ENCODE measurements at places on chromosomes 2 and 18. TPM values are rescaled to one million over a fixed set of nuclear protein-coding genes. Genes with fewer than 3 reads are reported as not detected.

- peak; percentile 81 for DNase-seq
Measured at GRCh38 chr2:105789745-105790460, 45.2 kb downstream of the NCK2 start.

DNA sequence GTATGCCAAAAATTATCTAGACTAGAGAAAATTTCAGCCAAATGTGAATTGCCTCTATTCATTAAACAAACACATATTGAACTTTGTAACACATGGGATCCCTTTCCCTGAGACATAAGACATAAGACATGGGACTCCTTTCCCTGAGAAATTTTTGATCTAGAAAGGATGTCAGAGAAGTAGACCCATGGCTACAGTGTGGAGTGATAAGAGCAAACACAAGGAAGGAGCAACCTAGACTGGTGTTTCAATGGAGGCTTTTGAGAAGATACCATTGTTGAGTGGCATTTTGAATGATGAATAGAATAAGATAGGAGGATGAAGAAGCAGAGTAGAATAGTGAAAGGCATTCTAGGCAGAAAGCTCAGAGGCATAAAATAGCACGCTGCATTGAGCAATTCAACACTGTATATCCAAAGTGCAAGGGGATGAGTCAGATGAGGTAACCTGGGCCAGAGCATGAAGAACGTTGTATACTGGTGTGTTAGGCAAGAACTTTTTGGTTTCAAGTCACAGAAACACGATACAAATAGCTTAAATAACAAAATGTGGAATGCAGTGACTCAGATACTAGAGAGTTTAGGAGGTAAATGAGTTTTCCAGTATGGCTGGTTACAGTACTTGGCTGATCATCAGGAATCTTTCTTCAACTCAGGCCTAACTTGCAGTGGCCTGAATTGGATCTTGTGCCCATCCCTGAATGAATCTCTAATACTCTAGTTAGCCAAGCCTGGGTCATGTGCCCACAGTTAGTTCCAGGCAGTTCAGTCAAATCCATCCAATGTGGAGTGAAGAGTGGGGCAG is 129.8 kb upstream of the TANK start:
- DNase-seq: peak; percentile 98

- DNase-seq: no peak
Measured at GRCh38 chr18:68772268-68772667, 25.6 kb upstream of the CCDC102B start.

DNA sequence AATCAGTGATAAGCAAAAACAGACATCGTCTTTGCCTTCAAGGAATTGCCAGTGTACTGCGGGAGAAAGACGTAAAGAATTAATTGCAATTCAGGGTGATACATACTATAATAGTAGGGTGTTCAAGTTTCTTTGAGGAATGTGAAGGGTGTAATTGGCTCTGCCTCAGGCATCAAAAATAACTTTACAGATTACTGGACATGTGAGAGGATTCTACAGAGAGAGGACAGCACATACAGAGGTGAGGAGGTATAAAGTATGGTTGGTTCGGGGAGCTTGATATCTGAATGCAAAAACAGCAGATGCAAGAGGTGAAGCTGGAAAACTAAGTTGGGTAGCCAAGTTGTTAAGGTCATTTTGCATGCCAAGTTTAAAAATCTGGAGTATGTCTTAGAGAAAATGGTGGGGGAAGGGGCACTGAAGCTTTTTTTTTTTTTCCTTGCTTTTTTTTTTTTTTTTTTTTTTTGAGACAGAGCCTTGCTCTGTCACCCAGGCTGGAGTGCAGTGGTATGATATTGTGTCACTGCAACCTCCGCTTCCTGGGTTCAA is 227.5 kb upstream of the FOSL2 start:
- no peak for DNase-seq

Gene TRMT61B
- total RNA-seq: 13.6 TPM

GRCh38 chr2:38835015-38835601 is 40.6 kb downstream of the DHX57 start:
- peak; percentile 37 for DNase-seq

Gene CLEC4F
- not detected for total RNA-seq

- peak; percentile 98 for DNase-seq
Measured at GRCh38 chr2:176491172-176491904, 222.1 kb downstream of the MTX2 start.

Gene SLC9A4
- not detected for total RNA-seq

GRCh38 chr2:66456183-66457041 is 21.5 kb downstream of the MEIS1 start:
- DNase-seq: peak; percentile 69

Gene KCNG2
- not detected for total RNA-seq

DNA sequence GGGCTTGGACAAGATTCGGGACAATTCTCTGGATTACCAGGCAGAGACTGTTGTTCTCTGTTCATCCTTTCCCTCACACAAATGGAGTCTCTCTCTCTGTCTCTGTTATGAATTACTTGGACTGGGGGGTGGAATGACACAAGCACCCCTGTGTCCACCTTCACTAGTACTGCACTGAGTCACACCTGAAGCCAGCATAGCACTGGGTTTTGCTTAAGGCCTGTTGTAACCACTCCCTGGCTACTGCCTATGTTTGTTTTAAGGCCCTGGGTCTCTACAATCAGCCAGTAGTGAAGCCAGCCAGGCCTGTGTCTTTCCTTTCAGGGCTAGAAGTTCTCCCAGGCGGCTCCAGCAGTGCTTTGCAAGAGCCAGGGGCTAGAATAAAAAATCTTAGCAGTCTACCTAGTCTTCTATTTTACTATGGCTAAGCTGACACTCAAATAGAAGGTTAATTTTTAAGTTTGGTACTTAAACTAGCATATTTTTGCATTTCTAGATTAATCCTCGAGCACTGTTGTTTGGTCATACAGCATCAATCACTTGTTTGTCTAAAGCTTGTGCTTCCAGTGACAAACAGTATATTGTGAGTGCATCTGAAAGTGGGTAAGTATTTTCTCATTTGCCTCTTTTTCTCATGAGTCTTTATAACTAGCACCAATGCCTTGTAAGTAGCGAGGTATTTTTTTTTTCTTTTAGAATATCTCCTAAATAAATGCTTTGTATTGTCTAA is 27.8 kb downstream of the WDR7 start:
- no peak for DNase-seq

GRCh38 chr2:152472481-152472887 is 137.5 kb downstream of the FMNL2 start:
- DNase-seq: no peak
